ENCODE measurements at places on chromosomes 12 and 14.

- no peak for DNase-seq
These were observed 7.9 kb downstream of the EMP1 start for GRCh38 chr12:13204428-13204827.

- DNase-seq: peak; percentile 15
These were observed 69.0 kb upstream of the REP15 start for GRCh38 chr12:27627123-27627852.

- no peak for DNase-seq
These were observed 51.3 kb downstream of the STX2 start for GRCh38 chr12:130787445-130788410.

- DNase-seq: no peak
These were observed 7.3 kb upstream of the TMEM179 start for GRCh38 chr14:104611881-104612280.

- DNase-seq: no peak
These were observed 19.8 kb upstream of the MGP start for GRCh38 chr12:14905269-14906004.

DNA sequence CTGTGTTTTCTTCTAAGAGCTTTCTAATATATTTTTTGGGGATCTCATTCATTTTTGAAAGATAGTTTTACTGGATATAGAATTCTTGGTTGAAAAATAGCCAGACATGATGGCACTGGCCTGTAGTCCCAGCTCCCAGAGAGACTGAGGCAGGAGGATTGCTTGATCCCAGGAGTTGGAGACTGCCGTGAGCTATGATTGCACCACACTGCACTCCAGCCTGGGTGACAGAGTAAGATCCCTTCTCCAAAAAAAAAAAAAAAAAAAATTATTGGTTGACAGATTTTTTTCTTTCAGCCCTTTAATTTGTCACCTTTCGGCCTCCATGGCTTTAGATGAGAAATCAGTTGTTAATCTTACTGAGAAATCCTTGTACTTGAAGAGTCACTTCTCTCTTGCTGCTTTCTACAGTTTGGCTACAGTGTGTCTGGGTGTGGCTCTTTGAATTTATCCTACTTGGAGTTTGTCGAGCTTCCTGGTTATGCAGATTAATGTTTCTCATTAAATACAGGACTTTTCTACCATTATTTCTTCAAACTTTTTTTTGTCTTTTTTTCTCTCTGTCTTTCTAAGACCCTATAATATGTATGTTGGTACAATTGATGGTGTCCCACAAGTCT lies 60.2 kb upstream of the AMN start:
- DNase-seq: no peak

- no peak for DNase-seq
These were observed 192.4 kb upstream of the CNTN1 start for GRCh38 chr12:40499856-40500255.

GRCh38 chr12:54859502-54859901 lies 5.2 kb downstream of the MUCL1 start:
- no peak for DNase-seq

DNA sequence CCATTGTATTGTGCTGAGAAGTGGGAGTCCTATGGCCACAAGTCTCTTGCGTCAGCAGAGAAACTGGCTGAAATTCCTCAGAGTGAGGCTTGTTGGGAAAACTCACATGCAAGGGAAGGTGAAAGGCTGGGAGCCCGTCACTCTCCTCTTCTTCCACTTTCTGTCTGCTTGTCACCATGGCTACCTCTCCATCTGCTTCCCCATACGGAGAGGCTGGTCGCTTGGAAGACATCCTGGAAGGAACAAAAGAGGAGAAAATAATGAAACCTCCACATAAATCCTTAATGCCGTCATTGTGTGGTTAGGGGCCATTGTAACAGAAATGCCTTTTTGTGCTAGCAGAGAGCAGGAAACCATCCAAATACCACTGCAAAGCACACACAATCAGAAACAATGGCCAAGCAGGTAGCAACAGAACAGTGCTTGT lies 53.7 kb downstream of the SOX5 start:
- no peak for DNase-seq

- DNase-seq: no peak
These were observed 97.3 kb downstream of the FOXN3 start for GRCh38 chr14:89319687-89320086.

DNA sequence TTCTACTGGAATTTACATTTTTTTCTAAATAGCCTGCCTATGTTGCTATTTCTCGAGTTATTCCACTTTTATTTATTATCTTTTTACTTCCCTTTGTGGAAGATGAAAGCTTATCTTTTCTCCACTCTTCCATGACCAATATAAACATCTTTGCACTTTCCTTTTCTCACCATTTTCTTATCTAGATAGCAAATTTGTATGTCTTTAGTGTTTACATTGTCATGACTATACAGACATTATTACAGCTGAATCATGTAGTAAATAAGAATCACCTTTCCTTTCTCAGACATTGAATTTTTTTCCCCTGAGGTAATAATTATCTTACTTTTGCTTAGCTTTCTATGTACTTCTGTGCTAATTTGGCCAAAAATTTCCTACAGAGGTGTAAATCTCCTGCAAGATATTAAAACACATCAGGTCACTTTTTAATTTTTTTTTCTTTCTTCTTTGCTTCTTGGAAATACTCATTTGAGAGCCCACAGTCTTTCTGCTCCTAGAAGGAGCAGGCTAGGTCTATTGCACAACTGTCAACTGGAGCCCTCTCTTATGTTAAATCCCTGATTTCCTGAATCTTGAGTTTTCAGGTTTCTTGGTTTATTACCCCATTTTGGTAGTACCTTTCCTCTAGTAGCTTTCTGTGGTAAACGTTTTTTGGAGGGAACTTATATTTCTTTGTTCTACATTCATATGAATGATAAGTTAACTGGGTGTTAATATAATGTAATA lies 109.0 kb upstream of the ATP2B1 start:
- no peak for DNase-seq

DNA sequence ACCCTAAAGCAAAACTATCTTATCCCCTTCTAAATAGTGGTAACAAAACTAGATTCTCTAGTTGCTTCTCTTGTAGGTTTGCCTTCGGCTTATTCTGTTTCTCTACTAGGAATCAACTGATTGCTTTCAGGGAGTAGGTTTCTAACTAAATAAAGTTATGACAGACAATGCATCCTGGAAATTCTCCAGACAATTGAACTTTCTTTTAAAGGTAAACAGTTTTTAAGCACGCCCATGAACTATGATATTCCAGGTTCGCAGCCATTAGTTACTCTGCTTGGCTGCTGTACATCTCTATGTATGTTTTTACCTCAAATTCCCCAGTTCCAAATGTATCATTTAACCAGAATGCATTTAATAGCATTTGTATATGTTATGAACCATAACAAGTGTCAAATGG lies 23.9 kb downstream of the EIF2S3B start:
- no peak for DNase-seq

DNA sequence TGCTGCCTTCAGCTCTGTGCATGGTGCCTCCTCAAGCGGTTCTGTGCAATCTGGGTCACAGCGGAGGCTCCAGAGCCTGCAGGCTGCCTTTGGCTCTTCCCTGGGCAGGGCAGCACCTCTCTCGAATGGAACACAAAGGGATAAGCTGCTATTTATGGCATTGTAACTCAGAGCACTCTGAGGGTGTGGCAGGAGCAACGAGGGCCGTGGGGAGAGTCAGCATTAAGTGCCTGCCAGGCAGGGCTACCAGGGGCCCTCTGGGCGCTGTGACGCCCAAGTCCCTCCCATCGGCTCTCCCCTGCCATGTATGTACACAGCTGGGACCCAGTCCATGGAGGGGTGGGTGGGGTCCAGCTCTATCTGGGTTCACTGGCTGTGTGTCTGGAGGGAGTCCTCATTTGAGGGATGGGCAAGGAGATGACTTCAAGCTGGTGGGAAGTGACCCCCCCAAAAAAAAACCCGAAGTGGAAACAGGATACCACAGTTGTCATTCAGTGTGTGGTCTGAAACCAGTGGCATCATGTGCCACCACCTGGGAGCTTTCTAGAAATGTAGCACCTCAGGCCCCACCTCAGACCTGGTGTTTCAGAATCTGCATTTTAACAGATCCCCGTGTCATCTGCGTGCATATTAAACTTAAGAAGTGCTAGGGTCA lies 44.0 kb upstream of the OAS1 start:
- DNase-seq: no peak

DNA sequence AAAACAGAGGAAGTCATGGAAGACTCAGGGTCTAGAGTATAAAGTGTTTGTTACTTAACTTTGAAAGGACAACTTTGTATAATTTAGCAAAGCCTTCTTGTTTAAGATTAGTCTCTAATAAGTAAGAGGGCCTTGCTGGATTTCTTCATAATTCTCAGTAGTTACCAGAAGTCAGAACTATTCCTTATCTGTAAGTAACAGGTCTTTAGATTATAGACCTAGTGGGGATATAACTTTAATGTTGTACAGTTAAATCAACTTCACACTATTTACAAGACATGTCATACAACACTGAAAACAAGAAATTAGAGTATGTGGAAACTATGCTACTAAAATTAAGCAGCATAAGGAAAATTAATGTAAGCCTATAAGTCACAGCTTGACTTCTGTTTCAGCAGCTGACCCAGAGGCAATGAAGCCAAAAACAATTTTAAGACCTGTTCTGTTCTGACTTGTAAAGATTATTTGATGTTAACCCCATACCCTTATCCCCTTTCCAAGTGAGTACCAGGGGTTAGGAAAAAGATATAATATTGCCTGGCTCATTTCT lies 398.3 kb downstream of the RAD51B start:
- no peak for DNase-seq

DNA sequence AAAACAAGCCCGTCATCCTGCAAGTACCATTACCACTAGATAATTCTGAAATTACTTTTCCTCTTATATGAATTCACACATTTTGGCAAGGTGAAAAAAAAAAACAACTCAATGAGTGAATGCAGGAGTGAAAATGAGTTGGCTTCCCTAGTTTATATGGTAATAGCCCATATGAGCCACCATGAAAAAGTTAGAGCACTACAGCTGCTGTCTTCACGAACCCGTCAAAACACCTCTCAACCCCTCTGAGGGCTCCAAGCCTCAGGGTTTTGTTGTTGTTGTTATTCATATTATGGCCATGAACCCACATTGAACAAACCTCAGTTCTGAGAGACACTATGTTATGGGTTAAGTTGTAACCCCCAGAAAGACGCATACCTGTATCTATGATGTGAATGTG lies 289.9 kb upstream of the CAND1 start:
- no peak for DNase-seq

DNA sequence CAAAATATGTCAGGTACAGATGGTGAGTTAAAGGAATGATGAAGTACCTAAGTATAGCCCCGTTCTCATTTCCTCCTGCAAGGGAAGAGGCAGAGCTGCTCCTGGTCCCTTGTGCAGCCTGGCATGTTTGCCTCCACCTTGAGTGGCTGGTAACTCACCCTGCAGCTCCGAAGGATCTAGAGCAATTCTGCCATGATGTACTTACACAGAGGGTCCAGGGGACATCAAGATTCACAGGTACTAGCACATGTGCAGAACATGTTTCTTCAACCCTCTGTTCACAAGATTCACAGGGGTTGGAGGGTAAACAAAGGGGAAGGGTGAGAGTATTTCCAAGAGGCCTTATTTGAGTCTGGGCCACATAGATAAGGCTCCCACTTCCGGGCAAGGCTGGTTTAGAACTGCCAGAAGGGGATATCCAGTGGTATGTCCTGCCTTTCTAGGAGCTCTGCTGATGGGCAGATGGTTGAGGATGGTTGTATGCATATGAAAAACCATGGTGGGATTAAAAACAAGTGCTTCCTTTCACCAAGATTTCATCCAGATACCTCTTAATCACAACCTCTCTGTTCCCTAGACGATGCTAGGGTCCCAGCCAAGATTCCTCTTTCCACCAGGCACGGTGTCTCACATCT lies 7.7 kb downstream of the DCTN2 start:
- no peak for DNase-seq

- no peak for DNase-seq
These were observed 22.4 kb downstream of the MAPK1IP1L start for GRCh38 chr14:55073856-55074255.

- no peak for DNase-seq
These were observed 105.7 kb downstream of the PLEKHA5 start for GRCh38 chr12:19234981-19235871.

DNA sequence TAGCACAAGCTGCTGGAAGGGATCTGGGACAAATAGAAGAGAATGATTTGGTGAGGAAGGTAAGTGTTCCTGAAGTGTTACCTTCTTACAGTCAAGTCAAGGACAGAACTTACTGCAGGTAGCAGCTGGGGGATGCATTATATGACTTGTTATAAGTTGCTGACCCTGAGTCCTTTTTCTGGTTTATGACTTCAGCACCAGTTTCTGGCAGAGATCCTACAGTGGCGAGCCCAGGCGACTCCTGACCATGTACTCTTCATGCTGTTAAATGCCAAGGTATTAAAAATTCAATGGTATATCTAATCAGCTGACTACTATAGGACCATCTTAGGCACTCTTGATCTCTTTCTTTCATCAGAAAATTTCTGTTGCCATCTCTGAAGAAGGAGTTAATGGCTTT lies 45.1 kb upstream of the ATF1 start:
- no peak for DNase-seq

DNA sequence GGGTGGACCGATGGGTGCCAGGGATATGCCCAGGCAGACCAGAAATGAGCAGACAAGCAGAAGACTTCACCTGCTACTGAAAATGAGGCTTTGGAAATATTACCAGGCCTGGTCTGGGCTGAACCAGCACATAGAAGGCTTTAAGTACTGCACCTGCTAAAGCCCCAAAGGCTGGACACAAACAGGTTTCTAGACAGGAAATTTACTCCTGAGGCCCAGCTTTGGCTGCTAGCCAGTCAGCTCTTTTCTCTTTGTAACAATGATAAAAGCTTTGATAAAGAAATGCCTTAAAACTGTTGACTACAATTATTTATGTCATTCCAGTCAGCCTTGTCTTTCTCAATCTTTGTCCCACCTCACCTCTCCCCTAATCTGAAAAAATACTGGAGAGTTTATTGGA lies 228.9 kb upstream of the EGLN3 start:
- no peak for DNase-seq

DNA sequence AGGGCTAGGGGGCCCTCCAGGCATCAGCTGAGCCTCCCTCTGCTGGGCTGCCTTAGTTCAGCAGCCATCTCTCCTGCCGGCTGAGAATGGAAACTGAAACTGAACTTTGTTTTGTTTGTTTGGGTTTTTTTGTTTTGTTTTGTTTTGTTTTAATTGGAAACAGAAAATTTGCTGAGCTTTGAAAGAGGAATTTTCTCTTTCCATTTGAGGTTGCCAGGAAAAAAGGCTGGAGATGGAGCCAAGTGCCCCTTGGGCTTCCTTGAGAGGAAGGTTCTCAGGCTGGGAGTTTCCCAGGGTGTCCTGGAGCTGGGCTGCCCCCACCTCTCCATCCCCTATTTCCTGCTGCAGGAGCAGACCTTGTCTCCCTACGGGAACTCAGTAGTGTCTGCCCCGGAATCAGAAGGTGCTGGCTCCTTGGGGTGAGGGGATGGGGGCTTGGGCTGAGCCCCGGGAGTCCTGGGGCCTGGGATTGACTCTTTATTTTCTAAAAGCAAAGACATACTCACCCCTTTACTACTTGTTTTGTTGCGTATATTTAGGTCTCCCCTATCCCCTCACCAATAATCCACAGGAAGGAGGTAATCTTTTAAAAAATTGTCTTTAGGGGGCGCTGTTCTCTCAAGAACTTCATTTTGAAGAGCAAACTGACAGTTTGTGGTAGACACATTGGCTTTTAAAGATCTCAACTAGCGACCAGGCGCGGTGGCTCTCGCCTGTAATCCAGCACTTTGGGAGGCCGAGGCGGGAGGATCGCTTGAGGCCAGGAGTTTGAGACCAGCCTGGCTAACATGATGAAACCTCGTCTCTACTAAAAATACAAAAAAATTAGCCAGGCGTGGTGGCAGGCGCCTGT lies 21.3 kb upstream of the OASL start:
- peak; percentile 75 for DNase-seq

- DNase-seq: no peak
These were observed 128.4 kb upstream of the FKBP4 start for GRCh38 chr12:2666411-2666810.

GRCh38 chr14:106044949-106045596 lies 518.7 kb downstream of the TMEM121 start:
- peak; percentile 51 for DNase-seq
